ENCODE measurements at places on chromosomes 3 and 15.

DNA sequence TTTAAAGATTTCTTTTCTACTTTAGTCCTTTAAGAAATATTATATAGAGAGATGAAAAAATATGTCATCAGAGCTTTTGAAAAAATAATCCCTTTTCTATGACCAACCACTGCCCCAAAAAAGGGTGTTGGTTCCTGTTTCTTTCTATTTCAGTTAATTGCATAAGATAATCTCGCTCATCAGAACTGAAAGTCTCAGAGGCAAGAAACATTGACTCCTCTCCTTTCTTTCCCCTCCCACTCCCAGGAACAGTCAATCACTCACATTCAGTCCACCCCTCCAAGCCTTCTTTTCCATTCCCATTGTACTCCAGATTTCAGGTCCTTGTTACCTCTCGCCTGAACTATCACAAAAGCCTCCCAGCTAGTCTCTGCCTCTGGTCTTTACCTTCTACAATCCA, 153.7 kb upstream of the ABI3BP start:
- no peak for DNase-seq

- DNase-seq: no peak
Observed at GRCh38 chr15:26083896-26084295, 220.8 kb upstream of the ATP10A start.

- DNase-seq: no peak
Observed at GRCh38 chr3:47978386-47978785, 37.8 kb downstream of the MAP4 start.

- DNase-seq: no peak
Observed at GRCh38 chr3:15794842-15795650, 2.7 kb downstream of the ANKRD28 start.

DNA sequence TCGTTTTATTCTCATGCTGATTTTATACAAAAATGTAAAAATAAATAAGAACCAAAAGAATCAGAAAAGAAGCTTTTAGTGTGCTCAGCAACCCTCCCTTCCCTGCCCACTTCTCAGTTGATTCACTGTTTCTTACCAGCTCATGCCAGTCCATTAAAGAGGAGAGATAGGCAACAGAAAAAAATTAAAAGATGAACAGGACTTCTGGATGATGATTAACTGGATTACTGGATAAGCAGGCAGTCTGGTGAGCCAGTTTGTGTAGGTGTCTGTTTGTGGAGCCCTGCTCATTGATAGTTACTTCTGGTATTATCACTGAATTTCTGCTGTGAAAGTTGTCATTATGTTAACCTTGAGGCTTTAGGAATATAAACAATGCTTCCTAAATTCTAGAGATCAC, 15.1 kb upstream of the GPR171 start:
- DNase-seq: no peak

DNA sequence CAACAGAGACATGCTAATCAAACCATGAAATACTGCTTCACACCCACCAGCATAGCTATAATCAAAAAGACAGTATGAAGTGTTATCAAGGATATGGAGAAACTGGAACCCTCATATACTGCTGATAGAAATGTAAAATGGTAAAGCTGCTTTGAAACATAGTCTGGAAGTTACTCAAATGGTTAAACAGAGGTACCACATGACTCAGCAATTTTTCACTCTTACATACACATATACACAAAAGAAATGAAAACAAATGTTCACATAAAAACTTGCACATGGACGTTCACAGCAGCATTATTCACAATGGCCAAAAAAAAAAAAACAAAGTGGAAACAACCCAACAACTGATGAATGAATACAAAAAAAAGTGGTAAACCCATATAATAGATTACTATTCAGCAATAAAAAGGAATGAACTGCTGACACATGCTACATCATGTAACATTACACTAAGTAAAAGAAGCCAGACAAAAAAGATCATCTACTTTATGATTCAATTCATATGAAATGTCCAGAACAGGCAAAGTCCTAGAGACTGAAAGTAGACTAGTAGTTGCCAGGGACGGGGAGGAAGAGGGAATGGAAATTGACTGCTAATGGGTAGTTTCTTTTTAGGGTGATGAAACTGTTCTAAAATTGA, 23.2 kb downstream of the ZNF148 start:
- DNase-seq: no peak

GRCh38 chr15:74961616-74962015, 5.0 kb upstream of the RPP25 start:
- no peak for DNase-seq

DNA sequence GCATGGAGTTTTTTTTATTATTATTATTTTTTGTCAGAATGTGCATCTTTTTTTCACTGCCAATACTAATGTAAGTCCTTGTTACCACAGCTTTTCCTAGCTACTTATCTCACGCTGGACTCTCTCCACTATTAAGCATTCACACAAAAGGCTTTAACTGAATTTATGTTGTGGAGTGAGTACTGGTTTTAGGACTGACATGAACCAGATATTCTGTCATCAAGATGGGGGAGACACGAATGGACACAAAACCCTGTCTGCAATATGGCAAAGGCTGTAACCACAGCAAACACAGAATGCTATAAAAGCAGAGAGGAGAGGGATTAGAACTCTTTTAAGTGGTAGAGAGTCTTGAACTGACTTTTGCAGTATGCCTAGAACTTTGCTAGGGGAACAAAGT, 592.2 kb upstream of the TBL1XR1 start:
- DNase-seq: no peak

DNA sequence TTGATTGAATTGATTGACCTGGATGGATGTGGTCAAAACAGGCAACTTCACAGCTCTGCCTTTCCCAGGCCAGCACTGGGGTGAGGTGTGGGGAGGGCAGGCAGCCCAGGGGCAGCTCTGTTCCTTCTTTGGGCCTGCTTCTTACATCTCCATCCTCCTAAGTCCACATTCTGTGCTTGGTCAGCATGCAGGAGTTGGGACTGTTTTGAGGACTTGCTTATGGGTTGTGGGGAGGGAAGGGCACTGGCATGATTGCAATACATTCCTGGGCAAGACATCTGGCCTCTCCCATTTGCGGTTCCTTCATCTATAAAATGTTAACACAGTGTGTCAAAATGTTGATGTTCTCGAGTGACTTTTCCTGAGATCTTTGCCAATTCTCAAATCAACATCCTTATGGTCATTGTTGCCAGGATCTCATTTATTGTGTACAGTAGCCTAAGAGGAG, 84.1 kb downstream of the ST6GAL1 start:
- no peak for DNase-seq

DNA sequence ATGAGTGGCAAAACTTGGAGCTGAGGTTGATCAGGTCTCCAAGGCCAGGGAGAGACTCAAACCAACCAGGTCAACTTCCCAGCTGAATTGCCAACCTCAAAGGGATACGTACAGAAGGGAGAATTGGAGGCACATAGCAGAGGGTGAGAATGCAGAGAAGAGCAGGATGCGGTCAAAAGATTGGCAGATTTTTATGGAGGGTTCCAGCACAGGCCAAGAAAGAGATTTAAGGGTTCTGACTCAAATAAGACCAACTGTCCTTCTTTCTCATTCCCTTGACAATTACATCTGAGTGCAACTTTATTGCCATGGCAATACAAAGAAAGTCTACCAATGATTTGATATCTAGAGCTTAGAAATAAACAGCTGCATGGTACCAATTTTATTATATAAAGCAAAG, 33.2 kb downstream of the SCG5 start:
- DNase-seq: no peak

GRCh38 chr15:96073908-96074307, 256.6 kb upstream of the NR2F2 start:
- no peak for DNase-seq

DNA sequence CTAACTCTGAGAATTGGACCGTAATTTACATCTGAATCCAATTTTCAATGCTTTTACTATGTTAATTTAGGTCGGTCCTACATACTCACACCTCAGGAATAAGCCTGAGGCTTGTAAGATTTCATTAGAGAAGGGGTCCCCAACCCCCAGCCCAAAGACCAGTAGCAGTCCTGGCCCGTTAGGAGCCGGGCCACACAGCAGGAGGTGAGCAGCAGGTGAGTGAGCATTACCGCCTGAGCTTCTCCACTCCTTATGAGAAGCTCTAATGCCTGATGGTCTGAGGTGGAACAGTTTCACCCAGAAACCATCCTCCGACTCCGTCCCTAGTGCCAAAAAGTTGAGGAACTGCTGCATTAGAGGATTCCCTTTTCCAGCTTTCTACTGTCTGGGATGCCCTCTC, 757.3 kb downstream of the SI start:
- no peak for DNase-seq

DNA sequence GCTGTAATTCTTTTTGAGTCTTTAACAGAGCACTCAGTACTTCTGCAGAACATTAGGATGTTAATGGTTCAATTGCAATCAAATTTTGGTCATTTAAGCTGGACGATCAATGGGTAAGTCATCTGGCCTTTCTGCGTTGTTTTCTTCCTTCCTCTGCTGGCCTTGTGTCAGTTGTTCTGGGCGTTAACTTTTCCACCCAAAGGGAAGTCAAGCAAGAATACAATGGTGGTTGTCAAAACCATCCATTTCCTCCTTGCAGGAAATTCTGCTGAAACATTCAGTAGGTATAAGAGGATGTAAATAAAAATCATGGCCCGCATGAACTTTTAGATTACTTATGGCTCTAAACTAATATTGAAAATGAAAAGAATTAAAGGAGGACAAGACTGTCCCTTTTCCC, 584.0 kb downstream of the GRM7 start:
- no peak for DNase-seq

GRCh38 chr3:10619989-10620832, 114.8 kb upstream of the ATP2B2 start:
- DNase-seq: no peak

DNA sequence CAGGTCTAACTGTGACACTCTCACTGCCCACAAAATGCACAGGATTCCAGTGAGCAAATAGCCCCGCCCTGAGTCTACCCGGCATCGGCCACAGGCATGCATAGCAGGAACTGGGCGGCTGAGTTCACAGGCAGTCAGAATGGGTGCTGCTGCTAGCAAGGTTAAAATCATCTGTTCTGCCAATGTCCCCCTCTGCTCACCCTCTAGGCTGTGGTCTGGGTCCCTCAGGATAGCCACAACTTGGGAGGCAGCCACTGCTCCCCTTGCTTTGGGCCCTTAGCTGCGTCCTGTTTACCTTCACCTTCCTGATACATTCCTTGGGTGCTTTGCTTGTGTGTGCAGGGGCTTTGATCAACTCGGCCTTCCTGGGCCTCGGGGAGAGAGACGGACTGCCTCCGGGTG, 232.9 kb upstream of the RGMA start:
- DNase-seq: no peak

DNA sequence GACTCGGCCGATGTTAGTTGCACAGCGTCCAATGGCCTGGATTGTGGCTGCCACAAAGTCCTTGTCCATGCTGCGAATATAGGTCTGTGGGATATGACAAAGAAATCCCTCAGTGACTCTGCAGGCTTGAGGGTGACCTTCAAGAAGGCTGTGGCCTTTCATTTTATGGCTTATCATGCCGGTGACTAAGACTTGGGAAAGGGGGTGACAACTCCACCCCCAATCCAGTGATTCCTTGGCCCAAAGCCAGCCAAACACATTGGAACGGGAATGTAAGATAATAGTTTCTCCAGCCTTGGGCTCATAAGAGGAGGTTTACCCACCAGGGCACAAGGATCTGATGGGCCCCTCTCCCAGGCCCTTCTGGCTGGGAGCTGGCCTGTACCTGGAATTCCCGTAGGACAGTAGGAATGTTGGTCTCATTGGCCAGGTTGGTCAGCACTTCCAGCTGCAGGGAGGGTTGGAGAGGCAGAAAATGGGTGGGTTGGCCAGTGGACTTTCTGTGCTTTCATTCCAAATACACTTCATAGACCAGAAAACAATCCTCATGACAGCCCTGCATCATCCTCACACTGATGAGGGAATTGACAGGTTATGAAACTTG, 30.7 kb upstream of the CPEB1 start:
- DNase-seq: no peak

DNA sequence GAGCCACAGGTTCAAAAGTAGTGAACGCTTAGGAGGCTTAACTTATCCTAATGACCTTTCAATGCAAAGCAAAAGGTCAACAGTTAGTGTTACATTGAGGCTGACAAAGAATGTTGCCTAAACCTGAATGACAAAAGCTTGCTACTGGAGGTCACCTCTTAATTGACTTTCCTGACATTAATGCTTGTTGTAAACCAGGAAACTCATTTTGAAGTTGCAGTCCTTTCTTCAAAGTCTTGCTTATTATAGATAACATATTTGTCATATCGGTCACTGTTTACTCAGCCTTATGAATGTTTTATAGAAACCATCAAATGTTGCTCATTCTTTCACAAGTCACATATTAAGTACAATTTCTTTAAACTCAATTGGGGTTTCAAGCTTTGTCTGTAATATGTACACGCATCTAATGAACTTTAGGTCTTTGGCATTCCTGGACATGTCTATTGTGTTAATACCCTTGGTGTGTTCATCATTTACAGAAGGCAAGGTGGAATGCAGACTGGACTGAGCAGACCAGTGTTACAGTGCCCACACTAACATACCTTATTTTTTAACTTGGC, 488.2 kb upstream of the NECTIN3 start:
- DNase-seq: no peak

- DNase-seq: no peak
Observed at GRCh38 chr15:77168141-77168540, 97.2 kb upstream of the TSPAN3 start.

DNA sequence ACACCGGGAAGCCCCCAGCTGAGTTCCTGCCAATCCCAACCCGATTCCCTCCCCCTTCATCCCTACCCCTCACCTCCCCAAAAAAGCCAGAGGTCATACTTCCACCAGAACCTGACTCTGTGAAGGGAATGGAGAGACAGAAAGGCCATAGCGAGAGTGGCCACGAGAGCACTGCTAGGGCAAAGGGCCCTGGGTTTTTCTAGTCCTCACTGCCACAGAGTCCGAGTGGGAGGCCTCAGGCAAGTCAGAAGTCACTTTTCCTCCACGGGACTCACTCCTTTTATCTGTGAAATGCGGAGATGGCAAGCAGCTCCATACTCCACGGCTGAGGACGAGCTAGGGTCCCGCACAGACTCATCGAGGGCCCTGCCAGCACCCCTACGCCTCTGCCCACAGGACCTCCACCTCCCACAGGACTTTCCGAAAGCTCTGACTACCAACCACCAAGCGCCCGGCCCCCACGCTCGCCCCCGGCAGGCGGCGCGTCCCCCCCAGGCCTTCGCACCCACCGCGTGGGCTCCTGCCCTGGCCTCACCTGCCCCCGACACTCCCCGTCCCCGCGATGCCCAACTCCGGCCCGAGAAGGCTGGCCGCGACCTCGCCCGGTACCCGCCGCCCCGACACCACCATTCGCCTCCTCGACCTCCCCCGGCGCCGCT, 792 bp downstream of the ATP13A3 start:
- DNase-seq: peak; percentile 60

- DNase-seq: peak; percentile 52
Observed at GRCh38 chr3:25033407-25034029, 394.5 kb upstream of the RARB start.

GRCh38 chr3:196194542-196194915, 16.7 kb downstream of the ZDHHC19 start:
- DNase-seq: no peak

DNA sequence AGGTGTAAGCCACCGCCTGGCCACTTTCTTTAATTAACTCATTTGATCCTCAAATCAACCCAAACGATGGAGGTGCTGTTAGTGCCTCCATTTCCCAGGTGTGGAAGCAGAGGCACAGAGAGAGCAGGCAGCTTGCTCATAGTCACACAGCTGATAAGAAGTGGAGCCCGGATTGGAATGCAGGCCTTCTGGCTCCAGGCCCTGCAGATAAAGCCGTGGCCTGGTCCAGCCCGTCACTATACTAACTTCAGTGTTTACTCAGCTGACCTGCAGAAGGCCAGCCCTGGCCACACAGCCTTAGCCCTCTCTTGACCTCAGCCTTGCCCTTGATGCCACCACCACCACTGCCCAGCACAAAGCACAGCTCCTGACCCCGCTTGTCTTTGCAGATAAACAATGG, 116.7 kb downstream of the NUP210 start:
- DNase-seq: no peak
